Tibial artery (tissue), 4 donors: ENCODE measurements at places on chromosomes 13 and 19.

DNA sequence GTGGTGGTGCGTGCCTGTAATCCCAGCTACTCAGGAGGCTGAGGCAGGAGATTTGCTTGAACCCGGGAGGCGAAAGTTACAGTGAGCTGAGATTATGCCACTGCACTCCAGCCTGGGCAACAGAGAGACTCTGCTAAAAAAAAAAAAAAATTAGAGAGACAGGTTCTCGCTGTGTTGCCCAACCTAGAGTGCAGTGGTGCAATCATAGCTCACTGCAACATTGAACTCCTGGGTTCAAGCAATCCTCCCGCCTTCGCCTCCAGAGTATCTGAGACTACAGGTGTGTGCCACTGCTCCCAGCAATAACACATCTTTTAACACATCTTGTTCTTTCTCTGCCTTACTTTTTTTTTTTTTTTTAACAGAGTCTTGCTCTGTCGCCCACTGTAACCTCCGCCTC lies 32.7 kb downstream of the CLEC17A start:
- DNase-seq, result no peak

DNA sequence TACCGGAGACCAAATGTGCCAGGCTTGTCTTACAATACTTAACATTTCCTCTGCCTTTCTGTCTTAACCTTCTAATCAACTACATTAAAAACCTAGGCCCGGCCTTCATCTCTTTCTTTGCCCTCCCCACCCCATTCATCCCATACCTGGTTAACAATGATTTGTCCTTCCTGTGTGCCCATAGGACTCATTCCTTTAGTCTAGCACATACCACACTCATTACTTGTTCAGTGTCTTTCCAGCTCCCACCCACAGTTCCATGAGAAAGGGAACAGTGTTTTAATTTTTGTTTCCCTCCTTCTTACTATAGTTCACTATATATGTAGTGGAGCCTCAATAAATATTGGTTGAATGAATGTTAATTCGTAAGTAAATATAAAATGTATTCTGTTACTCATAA lies 2.4 kb downstream of the CLN5 start:
- DNase-seq, result no peak

DNA sequence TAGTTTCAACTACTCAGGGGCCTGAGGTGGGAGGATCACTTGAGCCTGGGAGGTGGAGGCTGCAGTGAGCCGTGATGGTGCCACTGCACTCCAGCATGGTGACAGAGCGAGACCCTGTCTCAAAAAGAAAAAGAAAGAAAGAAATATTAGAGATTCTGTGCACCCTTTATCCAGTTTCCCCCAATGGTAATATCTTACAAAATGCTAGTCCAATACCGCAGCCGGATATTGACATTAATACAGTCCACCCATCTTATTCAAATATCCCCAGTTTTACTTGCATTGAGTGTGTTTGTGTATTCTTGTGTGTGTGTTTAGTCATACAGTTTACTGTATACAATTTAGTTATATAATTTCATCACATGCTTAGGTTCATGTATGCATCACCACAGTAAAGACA lies 8.6 kb upstream of the IFNL4 start:
- no peak for DNase-seq

- no peak for DNase-seq
Measured at GRCh38 chr13:41496420-41497234, 39.3 kb downstream of the RGCC start.

GRCh38 chr19:34402074-34402600 lies 2.1 kb upstream of the PDCD2L start:
- no peak for DNase-seq

GRCh38 chr13:108895220-108895704 lies 265.9 kb downstream of the MYO16 start:
- DNase-seq, result no peak

- no peak for DNase-seq
Measured at GRCh38 chr13:45784755-45785675, 66.5 kb downstream of the SIAH3 start.

DNA sequence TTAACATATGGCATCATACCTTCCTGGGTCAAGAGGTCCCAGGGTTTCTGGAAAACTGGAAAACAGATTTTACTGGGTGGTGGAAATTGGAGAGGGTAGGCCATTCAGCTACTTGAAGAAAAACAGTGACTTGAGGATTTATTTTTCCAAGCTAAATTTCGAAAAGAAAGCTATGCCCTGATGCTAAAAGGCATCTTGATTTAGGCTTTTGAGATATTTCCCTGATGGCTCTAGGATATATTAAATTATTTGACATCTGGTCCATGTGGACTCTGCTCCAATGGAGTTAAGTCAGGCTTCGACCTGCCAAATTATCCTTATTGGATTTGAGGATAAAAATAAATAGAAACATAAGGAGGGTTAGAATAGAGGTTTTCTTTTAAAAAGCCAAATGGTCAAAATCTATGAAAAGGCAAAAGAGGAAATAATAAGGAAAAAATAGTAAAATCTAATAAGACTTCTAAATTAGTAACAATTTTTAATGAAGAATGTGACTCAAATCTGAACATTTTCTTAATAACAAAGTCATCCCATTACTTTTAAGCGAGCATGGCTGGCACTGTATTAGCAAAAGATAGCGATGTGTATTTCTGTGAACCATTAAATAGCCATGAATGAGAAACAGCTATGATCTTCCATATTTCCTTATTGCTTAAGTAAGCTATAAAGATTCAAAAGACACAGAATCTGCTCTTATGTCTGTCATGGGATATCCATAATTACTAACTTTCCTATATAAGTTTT lies 190.0 kb upstream of the MIR17HG start:
- DNase-seq, result no peak

GRCh38 chr13:41652735-41653361 lies 195.5 kb downstream of the RGCC start:
- DNase-seq, result no peak

GRCh38 chr13:91245288-91245687 lies 102.2 kb upstream of the MIR17HG start:
- DNase-seq, result no peak

DNA sequence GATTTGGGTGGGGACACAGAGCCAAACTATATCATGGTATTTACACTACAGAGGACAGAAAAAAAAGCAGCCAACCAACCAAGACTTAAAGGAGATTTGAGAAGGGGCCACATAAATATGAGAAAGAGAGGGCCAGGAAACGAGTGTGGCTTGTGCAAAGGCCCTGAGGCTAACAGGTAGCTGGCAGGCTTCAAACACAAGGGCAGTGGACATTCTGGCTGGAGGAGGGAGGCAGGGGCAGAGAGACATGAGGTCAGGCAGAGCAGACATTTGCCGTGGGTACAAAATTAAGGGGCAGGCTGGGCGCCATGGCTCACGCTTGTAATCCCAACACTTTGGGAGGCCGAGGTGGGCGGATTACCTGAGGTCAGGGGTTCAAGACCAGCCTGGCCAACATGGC lies 278.7 kb downstream of the FOXO1 start:
- no peak for DNase-seq

GRCh38 chr13:63285426-63285825 lies 1869.8 kb upstream of the PCDH20 start:
- no peak for DNase-seq

DNA sequence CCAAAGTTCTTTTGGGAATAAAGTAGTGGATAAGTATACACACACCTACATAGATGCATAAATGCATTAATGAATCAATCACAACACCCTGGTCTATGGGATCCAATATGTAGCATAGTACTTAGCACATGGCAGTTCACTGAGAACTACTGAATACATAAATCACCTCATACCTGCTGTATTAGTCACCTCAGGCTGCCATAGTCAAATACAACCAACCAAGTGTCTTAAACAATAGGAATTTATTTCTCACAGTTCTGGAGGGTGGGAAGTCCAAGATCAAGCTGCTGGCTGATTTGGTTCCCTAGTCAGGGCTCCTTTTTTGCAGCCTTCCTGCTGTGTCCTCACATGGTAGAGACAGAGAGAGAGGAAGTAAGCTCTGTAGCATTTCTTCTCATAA lies 228.2 kb downstream of the NHLRC3 start:
- no peak for DNase-seq
